ENCODE measurements at places on chromosomes 16 and 17.

- DNase-seq = no peak
Observed at GRCh38 chr16:86898386-86898785, 320.0 kb downstream of the FOXL1 start.

DNA sequence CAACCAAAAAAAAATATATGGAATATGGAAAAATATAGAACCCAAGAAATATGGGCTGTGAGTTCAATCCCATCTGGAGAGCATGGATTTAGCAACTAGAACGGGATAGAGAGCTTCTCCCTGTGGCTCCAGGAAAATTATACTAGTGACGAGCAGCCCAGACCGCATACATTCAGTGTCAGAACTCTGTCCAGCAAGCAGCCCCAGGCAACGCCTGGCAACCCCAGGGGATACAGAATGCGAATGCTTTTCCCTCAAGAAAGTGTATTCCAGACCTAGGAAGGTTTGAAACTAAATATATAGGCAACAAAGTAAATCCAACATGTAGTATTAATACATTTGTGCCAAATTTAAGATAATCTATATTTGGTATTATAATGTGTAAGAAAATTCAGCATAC, 13.5 kb upstream of the ASGR2 start:
- DNase-seq = no peak

GRCh38 chr16:566475-567372, at the start of gene NHLRC4:
TSS of gene NHLRC4 (plus strand) at chr16:567005. CDS start at chr16:568048, 1,043 bp downstream.
- no peak for DNase-seq

DNA sequence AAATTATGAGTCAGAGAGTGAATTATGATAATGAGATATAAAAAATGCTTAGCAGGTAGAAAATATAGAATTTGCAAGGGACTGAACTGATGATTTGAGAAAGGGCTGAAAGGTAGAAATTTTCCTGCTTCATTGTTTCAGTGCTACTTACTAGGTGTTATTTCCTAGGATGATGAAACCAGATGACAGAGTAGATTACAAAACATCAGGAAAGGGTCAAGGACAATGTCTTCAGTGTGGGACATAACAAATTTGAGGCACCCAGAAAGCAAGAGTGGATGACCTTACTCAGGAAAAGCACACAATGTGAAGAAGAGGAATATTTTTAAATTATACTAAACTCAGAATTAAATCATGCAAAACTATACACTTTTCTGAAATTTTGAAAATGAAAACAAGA, 102.1 kb downstream of the SHCBP1 start:
- DNase-seq = no peak

- DNase-seq = no peak
Observed at GRCh38 chr16:62585041-62585545, 548.9 kb upstream of the CDH8 start.

DNA sequence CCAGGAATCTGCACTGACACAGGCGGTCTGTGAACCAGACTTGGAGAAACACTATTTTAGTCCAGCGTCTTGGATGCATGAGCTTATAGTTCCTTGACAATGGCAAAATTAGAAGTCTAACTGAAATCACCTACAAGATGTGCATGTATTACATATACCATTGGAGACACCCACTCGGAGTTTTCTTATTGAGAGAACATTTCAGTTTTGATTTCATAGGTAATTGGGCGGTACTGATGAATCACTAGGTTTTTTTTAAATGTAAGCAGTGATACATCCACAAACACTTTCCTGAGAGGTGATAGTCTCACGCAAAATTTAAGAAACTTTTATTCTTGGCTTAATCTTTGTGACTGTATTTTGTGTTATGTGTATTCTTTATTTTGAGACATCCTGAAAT, 69.8 kb downstream of the PRKCA start:
- no peak for DNase-seq

- no peak for DNase-seq
Observed at GRCh38 chr17:78697554-78698343, 84.3 kb downstream of the CYTH1 start.

DNA sequence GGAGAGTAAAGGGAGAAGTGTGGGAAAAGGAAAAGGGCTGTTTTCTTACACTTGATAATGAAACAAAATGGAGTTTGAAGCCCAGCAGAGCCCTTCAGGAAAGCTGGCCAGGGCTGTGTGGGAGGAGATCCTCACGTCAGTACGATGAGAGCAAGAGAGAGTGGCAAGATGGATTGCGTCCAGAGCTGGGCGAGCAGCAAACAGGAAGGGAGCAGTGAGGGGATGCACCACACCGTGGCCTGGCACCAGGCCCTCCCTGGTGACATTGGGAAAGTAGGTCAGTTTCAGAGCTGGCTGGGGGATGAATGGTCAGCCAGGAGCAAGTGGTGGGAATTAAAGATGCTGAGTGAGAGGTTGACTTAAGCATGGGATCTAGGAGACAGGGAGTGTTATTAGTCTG, 273.6 kb downstream of the GRIN2A start:
- DNase-seq = no peak

DNA sequence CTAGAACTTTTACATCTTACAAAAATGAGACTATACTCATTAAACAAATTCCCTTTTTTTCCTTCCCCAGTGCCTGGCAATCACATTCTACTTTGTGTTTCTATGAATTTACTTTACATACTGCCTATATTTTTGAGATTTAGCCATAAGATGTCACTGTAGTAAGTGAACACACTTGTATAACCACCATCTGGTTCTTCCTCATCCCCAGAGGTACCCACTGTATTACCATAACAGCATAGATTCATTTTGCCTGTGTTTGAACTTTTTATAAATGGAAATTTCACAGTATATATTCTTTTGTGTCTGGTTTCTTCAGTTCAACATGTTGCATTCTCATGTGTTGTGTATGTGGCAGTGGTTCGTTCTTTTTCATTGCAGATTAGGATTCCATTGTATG, 15.8 kb downstream of the CYB5B start:
- DNase-seq = no peak

DNA sequence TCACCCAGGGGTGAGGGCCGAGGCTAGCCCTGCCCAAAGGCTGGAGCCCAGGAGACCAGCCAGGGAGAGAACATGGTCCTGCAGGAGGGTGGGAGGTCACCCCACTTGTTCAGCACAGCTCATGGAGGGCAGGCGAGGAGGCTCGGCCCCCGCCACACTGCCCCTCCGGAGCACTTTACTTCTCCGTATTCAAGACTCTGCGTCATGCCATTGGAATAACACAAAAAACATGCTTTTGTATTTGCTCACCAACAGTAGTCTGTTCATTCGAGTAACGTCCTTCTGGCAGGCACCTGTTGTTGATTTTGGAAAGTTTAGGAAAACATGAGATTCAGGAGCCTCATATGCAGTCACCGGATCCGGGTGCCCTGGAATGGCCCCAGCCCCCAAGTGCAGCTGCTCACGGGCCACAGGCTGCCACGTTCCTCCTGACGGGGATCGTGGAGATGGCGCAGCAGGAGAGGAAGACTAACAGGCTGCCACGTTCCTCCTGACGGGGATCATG, 81.1 kb upstream of the DNAH17 start:
- DNase-seq = no peak

- DNase-seq = no peak
Observed at GRCh38 chr17:81075307-81075706, 40.4 kb downstream of the BAIAP2 start.
